Activated CD4-positive, CD25-positive, alpha-beta regulatory T cell (primary cell): ENCODE measurements at places on chromosomes 11 and 22.

DNA sequence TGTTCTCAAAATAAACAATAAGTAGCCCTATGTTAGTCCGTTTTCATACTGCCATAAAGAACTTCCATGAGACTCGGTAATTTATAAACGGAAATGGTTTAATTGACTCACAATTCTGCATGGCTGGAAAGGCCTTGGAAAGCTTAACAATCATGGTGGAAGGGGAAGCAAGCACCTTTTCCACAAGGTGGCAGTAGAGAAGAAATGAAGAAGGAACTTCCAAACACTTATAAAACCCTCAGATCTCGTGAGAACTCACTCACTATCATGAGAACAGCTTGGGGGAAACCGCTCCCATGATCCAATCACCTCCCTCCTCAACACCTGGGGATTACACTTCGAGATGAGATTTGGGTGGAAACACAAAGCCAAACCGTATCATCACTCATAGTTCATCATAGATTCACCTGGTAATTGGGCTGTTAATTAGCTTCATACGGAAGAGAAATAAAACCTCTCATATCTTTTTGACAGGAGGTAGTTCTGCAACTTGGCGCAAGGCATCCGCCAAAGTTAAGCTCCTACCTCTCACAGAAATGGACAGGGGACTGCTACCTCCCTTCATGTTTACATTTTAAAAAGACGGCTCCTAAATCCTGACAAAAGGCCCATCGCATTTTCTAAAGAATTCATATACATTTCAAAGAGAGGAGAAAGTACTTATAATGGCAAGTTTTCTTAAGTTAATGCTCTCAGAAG, 49.0 kb downstream of the MUC15 start:
- DNase-seq = no peak

- no peak for DNase-seq
Observed at GRCh38 chr11:119941636-119942411, 196.1 kb downstream of the TRIM29 start.

- DNase-seq = no peak
Observed at GRCh38 chr11:117900121-117900648, 23.7 kb upstream of the FXYD6 start.

DNA sequence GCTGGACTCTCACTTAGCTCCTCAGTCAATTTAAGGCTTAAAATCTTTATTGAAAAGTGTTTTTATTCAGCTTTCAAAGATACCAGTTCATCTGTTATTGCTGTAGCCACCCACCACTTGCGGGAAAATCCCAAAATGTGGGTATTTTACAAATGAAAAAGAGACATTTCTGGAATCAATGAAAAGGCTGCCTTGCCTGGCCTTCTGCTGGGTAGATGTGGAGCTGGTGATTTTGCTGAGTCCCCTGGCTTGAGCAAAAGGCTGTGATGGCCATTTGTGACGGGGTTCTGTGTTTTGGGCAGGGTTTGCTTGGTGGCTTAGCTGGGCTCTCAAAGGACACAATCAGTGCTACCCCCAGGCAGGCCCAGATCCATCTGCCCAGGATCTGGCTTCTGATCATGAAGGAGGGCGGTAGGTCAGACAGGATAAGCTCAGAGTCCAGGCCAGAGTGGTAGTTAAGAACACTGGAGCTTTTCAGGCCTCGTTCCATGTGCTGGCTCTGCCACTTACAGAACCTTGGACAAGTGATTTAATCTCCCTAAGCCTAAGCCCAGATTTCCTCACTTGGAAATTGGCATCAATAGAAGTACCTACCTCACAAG, 36.1 kb downstream of the UBASH3B start:
- DNase-seq = no peak

DNA sequence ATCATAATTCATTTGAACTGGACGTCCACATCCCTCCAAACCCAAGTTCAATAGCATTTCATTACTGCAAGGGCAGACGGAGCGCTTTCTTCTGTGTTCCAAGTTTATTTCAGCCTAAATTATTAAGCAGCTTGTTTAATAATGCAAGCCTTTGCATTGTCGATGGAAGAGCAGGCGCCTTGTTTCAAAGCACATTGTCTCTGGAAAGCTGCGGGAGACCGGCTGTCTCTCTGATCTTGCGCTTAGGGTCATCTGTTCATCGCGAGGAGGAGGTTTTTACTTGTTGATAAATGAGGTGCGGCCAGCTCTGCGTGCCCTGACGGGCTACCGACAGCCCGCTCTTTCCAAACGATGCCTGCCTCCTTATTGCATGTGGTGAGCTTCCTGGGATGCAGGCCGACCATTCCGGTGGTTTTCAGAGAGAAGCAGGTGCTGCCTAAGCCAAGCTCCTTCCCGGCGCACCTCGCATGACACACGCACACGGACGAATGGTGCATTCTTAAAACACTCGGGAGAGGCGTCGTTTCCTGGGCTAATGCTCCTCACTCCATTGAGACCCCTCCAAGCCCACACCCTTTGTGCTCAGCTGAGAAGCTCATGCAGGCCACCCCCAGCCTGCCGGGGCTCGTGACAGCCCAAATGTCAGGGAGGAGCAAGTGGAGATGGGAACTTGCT, 456.9 kb downstream of the BRD1 start:
- DNase-seq = no peak

- DNase-seq = no peak
Observed at GRCh38 chr11:37896016-37896415, 1298.0 kb upstream of the RAG2 start.

GRCh38 chr22:48654492-48654891, 1173.2 kb downstream of the BRD1 start:
- no peak for DNase-seq

- DNase-seq = no peak
Observed at GRCh38 chr11:79663017-79663416, 222.2 kb upstream of the TENM4 start.

DNA sequence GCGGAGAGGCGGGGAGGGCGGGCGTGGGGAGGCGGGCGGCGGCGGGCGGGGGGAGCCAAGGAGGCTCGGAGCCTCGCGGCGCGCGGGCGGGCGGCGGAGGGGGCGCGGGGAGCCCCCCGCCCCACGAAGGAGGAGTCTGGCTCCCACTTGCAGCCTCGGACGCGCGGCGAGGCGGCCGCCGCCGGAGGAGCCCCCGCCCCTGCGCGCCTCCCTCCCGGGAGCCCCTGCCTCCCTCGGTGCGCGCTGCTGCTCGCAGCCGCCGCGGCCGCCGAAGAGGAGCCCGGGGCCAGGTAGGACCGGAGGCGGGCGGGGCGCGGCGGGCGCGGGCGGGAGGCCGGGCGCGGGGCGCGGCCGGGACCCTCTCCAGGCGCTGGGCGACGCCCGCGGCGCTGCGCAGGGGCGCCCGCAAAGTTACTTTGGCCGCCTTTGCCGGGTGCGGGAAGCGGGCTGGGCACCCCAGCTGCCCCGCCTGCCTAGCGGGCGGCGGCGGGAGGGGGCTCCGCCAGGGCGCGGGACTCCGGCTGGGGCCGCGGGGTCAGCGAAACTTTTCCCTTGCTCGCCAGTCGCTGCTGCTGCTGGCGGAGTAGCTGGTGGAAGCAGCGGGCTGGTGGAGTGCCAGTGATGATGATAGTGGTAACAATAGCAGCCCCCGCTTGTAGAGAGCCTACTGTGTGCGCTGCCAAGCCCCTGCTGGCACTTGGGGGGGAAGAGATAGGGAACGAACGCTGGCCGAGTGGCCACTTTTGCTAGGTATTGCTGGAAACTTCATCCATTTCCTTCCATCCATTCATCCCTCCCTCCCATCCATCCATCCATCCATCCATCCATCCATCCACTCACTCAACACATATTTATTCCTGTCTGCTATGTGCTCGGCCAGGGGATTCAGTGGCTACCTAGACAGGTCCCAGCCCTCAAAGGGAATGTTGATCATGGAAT, at the start of gene MPPED1:
MPPED1 (plus strand) TSS at position 146 of the 939 bp plus-strand sequence. CDS start 12,972 bp downstream, outside the sequence.
- no peak for DNase-seq

DNA sequence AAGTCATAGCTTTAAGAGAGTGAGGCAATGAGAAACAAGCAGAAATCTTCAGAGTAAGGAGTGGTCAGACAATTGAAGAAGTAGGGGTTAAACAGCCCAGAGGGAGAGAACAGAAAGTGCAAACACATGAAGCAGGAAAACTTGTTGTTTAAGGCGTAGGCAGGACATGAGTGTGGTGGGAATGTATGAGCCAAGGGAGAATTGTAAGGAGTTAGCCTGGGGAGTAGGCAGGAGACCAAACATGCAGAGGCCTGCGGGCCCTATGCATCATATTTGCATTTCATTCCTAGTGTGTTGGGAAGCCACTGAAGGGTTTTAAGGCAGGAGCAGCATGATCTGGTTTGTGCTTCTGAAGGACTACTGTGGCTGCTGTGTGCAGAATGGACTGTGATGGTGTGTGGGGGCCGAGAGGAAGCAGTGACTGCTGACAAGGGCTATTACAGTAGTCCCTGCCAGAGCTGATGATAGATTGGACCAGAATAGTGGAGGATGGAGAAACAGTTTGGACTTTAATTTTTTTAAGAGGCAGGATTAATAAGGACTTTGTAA, 179.9 kb upstream of the C11orf87 start:
- DNase-seq = no peak

DNA sequence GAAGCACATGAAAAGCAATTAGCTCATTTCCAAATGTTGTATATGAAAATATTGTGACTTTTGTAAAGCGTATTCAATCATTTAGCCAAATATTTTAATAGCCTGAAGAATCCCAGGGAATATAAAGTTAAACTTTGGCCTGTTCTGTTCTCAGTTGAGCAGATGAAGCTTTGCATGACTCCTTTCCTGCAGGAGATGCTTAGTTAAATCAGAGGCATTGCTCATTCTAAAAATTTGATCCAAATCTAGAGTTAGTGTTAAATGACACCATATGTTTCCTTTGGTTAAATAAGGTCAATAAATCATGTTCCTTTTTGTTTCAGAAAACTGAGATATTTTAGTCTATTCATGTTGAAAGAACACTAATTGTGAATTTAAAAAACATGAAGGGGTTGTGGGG, 51.2 kb upstream of the BIRC3 start:
- no peak for DNase-seq

DNA sequence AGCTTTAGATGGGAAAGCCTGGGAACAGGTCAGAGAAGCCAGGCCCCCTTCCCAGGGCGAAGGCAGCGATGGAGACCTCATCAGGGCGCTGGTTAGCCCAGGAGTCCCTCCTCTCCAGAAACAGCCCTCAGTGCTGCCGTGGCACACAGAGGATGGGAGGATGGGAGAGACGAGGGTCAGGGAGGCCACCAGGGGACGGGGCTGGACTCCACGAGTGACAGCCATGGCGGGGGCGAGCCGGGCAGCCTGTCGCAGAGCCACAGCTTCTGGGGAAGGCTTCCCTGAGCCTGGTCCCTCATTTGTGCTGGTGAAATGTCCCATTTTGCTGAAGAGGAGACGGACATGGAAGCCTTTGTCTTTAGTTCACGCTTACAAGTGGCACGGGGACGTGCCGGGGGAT, 1390.5 kb downstream of the TBC1D22A start:
- no peak for DNase-seq

- no peak for DNase-seq
Observed at GRCh38 chr11:131025421-131026125, 109.3 kb upstream of the SNX19 start.

DNA sequence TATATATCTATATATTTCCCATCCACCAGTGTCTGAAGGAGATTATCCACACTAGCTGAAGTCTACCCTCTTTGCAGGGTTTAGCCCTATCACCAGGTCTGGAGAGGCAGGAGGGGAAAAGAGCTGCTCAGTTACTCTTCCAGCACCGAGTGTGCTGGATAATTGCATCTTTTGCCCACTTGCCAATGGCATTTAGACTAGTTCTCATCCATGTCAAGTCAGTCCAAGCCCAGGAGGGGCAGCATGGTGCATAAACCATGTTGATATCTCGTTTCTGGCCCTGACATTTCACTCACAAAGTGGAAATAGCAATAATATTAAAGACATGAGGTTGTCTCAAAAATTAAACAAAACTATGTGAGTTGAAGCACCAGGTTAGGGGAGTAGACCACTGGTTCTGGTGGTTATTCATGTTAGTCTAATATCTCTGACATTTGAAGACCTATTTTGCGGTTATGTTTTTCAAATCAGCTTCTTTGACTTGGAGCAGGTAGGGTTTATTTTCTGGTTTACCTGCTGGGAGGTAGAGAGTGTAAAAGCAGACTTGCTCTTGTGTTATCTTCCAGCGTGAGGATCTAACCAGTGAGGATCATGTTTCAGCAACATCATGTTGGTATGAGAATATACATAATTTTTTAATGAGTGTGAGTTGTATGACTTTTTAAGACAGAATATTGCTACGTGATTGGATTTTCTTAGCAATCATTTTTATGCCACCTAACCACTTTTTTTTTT, 273.2 kb upstream of the KIRREL3 start:
- DNase-seq = no peak

DNA sequence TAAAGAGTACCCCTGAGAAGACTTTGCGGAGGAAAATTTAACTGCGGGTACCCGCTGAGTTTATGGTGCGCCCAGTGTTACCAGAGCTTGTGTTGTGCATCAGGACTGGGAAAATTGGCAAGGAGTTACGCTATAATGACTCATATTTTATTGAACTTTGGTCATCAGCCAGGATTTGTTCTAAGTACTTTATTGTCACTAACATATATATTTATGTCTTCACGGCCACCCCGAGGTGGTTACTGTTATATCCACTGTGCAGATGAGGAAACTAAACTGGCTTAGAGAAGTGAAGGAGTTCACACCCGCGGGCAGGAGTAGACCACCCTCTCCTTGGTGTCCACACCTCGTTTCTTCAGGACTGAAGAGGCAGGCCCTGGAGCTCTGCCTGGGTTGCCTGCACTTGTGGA, 667 bp downstream of the ACCS start:
- no peak for DNase-seq

DNA sequence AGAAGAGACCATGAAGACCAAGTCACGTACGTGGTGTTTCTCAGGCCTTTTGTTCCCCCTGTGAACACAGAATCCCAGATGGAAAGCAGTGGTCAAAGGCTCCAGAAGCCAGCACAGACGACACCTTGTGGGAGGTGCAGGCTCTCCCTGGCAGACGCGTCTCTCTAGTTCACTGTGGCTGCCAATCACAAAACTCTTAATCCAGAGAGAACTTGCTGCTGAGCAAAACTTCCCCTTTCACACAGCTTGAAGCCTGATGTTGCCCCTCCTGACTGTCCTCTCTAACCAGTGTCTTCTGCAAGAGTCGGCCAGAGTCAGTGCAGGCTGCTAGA, 67.1 kb downstream of the PIWIL3 start:
- DNase-seq = no peak

- DNase-seq = no peak
Observed at GRCh38 chr11:2533587-2534133, 88.9 kb downstream of the KCNQ1 start.

DNA sequence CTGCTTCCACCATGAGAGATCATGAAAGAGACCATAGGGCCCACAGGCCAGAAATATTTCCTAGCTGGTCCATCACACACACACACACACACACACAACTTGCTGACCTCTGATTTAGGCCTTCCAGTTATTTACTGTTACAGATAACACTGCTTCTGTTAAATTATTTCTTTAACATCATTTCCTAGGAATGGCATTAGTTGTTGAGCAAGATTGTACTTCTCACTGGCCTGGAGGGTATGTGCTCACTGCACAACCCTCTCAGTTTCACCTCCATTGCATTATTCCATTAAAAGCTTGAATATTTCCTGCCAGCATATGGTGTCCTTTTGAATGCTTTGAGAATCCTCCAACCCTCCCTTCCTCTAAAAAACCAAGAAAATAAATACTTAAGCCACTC, 104.4 kb downstream of the MICAL2 start:
- DNase-seq = no peak
